Lung (tissue), 17 donors: ENCODE measurements at places on chromosomes 3 and 15. TPM values are rescaled to one million over a fixed set of nuclear protein-coding genes. Genes with fewer than 3 reads are reported as not detected.

DNA sequence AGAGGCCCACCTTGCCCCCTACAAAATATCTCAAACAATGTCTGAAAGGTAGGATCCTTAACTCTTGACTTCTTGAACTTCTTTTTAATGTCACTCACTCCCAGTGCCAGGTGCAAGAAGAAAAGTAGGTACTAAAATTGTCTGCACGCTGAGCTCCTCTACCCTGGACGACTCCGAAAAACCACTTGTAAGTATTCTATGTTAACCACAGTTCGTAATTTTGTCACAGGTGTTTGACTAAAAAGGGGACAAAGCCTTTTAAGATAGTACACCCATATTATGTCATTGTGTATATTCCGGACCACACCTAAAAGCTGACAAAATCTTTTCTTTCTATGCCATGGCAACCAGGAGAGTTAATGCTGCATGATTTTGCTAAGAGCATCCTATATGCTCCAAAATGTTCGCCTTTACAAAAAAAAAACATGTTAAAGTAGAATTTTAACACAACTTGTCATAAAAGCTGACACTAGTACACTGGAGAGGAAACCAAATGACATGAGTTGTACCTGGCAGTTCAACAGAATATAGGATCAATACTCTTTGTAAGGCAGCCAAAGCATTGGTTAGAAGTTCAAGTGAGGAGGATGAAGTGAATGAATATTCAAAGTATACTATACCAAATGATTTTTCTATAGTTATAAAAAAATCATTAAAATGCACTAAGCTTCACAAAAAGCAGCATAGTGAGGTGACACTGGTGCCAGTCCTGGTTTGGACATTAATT lies 210.5 kb downstream of the FOXP1 start:
- H3K4me1 ChIP-seq = no peaks in the 10 kb centered on the region
- H3K36me3 ChIP-seq = no peaks in the 10 kb centered on the region
- H3K27me3 ChIP-seq = no peaks in the 10 kb centered on the region
- no peak overlapping the region for H3K4me3 ChIP-seq
- H3K27ac ChIP-seq = no peak overlapping the region

- H3K27me3 ChIP-seq = peaks cover 12% of the 10 kb centered on the region
- H3K27ac ChIP-seq = no peak overlapping the region
- no peaks in the 10 kb centered on the region for H3K4me1 ChIP-seq
- DNase-seq = peak; percentile 65
- H3K4me3 ChIP-seq = no peak overlapping the region
- H3K36me3 ChIP-seq = no peaks in the 10 kb centered on the region
Observed at GRCh38 chr15:26974120-26974780, 3.3 kb downstream of the GABRG3 start.

SYNPR gene
- not detected for total RNA-seq

GABRB3 gene
- total RNA-seq = 5.5 TPM

- H3K4me1 ChIP-seq = peaks cover 5% of the 10 kb centered on the region
- no peak overlapping the region for H3K27ac ChIP-seq
- no peak overlapping the region for H3K4me3 ChIP-seq
- no peaks in the 10 kb centered on the region for H3K27me3 ChIP-seq
- H3K36me3 ChIP-seq = no peaks in the 10 kb centered on the region
Observed at GRCh38 chr3:113174304-113174703, 37.1 kb upstream of the BOC start.

TMEM207 gene
- total RNA-seq = not detected

TEX9 gene
- 46.3 TPM for total RNA-seq

DNA sequence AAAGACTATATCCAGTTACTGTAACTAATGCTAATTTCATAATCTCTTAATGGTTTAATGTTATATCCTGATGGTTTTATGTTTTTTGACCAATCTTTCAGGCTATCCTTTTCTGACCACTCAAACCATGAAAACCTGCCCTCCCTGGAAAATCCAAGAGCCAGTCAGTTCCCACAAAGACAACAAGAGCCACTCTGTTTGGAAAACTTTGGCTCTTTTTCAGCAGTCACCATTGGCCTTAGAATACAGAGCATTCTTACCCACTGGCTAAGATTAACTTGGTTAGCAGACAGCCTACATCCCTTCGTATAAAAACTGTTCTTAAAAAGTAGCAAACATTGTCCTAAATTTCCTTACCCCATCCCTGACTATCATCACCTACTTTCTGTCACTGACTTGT lies 32.9 kb downstream of the ALCAM start:
- no peak overlapping the region for H3K27ac ChIP-seq
- peaks cover 4% of the 10 kb centered on the region for H3K4me1 ChIP-seq
- no peaks in the 10 kb centered on the region for H3K27me3 ChIP-seq
- DNase-seq = no peak
- no peak overlapping the region for H3K4me3 ChIP-seq
- no peaks in the 10 kb centered on the region for H3K36me3 ChIP-seq

DNA sequence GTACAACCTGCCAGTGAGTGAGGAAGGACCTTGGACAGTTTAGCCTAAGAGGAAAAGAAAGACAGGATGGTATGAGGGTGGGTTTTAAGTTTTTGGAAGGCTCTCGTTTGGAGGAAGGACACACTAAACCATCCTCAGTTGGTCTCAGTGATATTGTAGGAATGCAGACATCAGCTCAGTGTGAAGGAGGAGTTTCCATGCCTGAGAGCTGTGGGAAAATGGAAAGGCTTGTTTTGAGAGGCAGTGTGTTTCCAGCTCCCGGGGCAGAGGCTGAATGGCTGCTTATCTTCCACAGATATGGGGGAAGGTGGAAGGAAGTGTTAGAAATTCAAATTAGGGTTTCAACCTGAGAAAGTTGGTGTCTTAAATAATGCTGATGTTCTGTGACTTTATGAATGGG lies 89.6 kb upstream of the MYZAP start:
- no peak for DNase-seq
- H3K27ac ChIP-seq = no peak overlapping the region
- H3K36me3 ChIP-seq = no peaks in the 10 kb centered on the region
- no peaks in the 10 kb centered on the region for H3K27me3 ChIP-seq
- H3K4me3 ChIP-seq = no peak overlapping the region

GRCh38 chr3:6935970-6936369 lies 75.1 kb downstream of the GRM7 start:
- no peak overlapping the region for H3K27ac ChIP-seq
- H3K27me3 ChIP-seq = no peaks in the 10 kb centered on the region
- no peak for DNase-seq
- H3K4me3 ChIP-seq = no peak overlapping the region
- H3K36me3 ChIP-seq = no peaks in the 10 kb centered on the region

BAHD1 gene
- total RNA-seq = 11.3 TPM

GRCh38 chr3:100614941-100615340 lies 5.5 kb downstream of the ADGRG7 start:
- no peak overlapping the region for H3K27ac ChIP-seq
- H3K27me3 ChIP-seq = no peaks in the 10 kb centered on the region
- DNase-seq = no peak

- no peak for DNase-seq
- no peaks in the 10 kb centered on the region for H3K4me1 ChIP-seq
- H3K27me3 ChIP-seq = no peaks in the 10 kb centered on the region
- no peak overlapping the region for H3K4me3 ChIP-seq
- H3K27ac ChIP-seq = no peak overlapping the region
Observed at GRCh38 chr3:17980863-17981262, 238.4 kb upstream of the TBC1D5 start.

GRCh38 chr3:132535575-132536441 lies 61.3 kb upstream of the ACKR4 start:
- no peak overlapping the region for H3K27ac ChIP-seq
- H3K4me1 ChIP-seq = no peaks in the 10 kb centered on the region
- no peak overlapping the region for H3K4me3 ChIP-seq
- H3K36me3 ChIP-seq = peaks cover 16% of the 10 kb centered on the region

- peaks cover 12% of the 10 kb centered on the region for H3K36me3 ChIP-seq
Observed at GRCh38 chr3:194140520-194141414, 4.8 kb downstream of the HES1 start.

- no peak for DNase-seq
- no peak overlapping the region for H3K27ac ChIP-seq
- no peaks in the 10 kb centered on the region for H3K4me1 ChIP-seq
Observed at GRCh38 chr3:85626662-85627061, 667.9 kb downstream of the CADM2 start.

TMCO5A gene
- total RNA-seq = not detected

DNA sequence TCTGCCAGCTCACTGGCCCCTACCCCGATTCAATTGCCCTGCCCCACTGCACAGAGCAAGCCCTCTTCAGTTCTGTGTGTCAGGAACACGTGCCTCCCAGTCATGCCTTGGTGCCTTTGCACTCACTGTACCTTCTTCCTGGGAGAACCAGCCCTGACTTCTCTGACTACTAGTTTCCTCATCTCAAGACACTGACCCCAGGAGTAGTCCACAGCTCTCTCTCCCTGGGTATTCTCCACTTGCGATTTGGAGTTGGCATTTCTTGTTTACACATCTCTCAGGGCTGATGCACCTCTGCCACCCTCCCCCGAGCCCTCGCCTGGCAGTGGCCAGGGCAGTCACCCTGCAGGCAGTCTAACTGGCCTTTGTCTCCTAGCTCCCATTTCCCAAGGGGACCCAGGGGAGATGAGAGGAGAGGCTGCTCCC lies 5.7 kb downstream of the CISH start:
- H3K4me3 ChIP-seq = no peak overlapping the region
- DNase-seq = no peak
- H3K27ac ChIP-seq = peak overlapping the region; percentile 48
- no peaks in the 10 kb centered on the region for H3K27me3 ChIP-seq
- H3K4me1 ChIP-seq = peaks cover 46% of the 10 kb centered on the region

FMN1 gene
- total RNA-seq = 23.7 TPM

DNA sequence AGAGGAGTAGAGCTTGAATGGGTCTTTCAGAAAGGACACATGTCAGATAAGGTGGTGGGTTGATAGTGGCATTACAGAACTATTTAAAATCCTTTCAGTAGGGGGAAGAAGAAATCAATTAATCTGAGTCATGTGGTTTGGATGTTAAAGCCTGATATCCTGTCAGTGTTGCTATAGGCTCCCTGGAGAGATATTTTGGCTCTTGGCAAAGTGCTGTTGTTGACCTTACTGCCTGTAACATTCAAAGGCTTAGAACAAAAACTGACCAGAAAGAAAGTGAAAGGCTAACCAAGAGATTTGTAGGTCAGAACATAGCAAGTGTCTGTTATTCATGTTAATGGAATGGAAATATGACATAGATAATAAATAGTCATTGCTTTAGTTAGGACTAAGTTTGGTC lies 552.9 kb downstream of the DIPK2A start:
- no peaks in the 10 kb centered on the region for H3K27me3 ChIP-seq
- no peaks in the 10 kb centered on the region for H3K4me1 ChIP-seq
- no peak for DNase-seq
- H3K36me3 ChIP-seq = no peaks in the 10 kb centered on the region
- H3K27ac ChIP-seq = no peak overlapping the region
